ENCODE measurements at places on chromosomes 3 and 15.

DNA sequence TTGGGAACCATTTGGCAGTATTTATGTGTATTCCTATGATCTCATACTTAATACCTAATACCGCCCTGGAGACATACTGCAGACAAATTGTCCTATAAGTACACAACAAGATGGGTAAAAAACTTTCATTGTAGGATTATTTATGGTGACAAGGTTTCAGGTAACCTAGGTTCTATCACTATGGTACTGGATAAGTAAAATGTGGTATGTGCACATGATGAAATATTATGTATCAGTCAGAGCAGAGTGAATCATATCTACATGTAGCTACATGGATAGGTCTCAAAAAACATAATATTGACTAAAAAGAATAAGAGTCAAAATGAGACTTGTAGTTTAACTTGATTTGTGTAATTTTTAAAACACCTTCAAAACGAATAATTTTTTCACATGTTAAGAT is 147.8 kb downstream of the LEKR1 start:
- no peak for DNase-seq

GRCh38 chr15:72991026-72991425 is 61.2 kb upstream of the NEO1 start:
- DNase-seq = peak; percentile 10

GRCh38 chr3:24100696-24101402 is 155.8 kb downstream of the NR1D2 start:
- no peak for DNase-seq

GRCh38 chr3:17469520-17469919 is 272.9 kb downstream of the TBC1D5 start:
- peak; percentile 8 for DNase-seq

- DNase-seq = no peak
Observed at GRCh38 chr3:141379250-141379966, 11.1 kb downstream of the ZBTB38 start.

GRCh38 chr15:79314811-79315210 is 3.9 kb downstream of the TMED3 start:
- DNase-seq = no peak

GRCh38 chr3:195900436-195901355 is 7.7 kb downstream of the TNK2 start:
- peak; percentile 83 for DNase-seq

DNA sequence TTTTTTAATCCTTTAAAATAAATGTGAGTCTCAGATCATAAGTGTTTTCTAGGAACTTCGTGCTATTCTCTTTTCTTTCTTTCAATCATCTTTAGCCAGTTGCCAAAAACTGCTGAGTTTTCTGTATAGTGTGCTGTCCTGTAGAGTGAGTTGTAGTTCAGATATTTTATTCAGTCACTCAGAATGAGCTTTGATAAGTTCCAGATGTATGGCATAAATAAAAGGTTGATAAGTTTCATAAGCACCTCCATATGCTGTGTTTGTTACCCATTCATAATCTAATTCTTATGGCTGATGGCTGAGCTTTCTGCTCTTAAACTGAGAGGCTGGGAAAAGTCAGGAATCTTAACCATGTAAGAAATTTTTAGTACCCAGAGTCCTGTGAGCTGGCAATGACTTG is 59.3 kb upstream of the COL6A6 start:
- DNase-seq = no peak

DNA sequence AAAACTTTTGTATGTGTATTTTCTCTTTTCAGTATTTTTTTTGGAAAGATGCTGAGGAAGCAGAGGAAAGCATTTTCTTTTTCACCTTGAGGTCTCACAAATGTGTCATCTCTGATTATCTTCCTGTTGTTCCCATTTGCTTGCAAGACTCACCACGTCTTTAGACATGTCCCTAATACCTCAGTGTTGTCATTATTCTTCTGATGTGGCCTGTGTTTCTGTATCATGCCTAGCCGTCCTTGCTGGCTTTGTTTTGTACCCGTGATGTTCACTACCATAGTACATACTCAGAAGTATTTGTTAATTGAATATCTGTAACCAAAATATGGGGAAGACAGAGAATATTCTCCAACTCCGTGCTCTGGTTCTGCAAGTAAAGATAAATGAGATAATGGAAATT is 5.0 kb upstream of the P2RY14 start:
- DNase-seq = no peak

- DNase-seq = no peak
Observed at GRCh38 chr15:98525661-98526001, 122.7 kb upstream of the IGF1R start.

GRCh38 chr3:42273361-42273760 is 7.4 kb upstream of the CCK start:
- no peak for DNase-seq

GRCh38 chr3:122315619-122316018 is 9.4 kb upstream of the CSTA start:
- DNase-seq = no peak

DNA sequence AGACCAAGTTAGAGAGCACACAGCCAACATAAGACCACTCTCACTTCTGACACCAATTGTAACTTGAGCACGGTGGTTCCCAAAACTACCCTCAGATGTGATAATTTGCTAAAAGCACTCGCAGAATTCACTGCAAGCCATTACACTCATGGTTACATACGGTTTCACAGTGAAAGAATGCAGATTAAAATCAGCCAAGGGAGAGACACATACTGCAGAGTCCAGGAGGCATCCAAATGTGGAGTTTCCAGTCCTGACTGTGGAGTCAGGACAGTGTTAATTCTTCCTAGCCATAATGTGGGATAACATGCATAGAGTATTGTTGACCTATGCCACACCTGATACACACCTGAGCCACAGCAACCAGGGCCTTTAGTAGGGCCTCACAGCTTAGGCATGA is 956.4 kb downstream of the NTRK3 start:
- no peak for DNase-seq

DNA sequence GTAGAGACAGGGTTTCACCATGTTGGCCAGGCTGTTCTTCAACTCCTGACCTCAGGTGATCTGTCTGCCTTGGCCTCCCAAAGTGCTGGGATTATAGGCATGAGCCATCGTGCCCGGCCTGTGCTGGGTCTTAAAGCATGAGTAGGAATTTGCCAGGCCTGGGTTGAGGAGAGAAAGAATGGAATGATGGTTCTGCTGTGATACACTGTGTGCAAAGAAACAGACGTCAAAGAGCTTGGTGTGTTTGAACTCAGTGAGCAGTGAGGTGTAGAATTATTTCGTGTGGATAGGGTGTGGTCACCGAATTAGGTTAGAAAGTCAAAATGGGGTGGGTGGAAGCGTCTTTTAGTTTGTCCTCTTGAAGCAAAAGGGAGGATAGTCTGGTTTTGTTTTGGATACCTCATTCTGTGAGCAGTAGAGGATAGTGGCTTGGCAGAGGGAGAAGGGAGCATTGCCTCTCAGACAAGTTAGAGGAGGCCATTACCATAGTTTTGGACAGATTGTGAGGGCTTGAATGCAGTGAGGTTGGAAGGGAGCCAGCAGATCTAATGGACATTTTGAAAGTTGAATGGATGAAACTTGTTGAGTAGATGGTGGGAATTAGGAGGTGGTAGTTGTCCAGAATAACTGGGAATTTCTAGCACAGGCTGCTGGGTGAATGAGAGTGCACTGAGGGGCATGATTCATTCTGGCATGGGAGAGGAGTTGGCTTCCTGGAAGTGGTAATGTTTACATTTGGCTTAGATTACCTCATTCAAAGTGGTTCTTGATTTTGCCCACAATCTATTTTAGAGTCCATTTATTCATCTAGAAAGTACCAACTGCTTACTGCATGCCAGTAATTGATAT is 27.2 kb downstream of the AKAP13 start:
- DNase-seq = peak; percentile 90

GRCh38 chr15:66226736-66227135 is 26.8 kb downstream of the MEGF11 start:
- no peak for DNase-seq

- DNase-seq = no peak
Observed at GRCh38 chr3:154275292-154275691, 49.0 kb downstream of the DHX36 start.

GRCh38 chr3:20190991-20191390 is 5.0 kb upstream of the SGO1 start:
- DNase-seq = no peak

GRCh38 chr3:13579063-13579462 is 30.1 kb downstream of the FBLN2 start:
- peak; percentile 29 for DNase-seq

DNA sequence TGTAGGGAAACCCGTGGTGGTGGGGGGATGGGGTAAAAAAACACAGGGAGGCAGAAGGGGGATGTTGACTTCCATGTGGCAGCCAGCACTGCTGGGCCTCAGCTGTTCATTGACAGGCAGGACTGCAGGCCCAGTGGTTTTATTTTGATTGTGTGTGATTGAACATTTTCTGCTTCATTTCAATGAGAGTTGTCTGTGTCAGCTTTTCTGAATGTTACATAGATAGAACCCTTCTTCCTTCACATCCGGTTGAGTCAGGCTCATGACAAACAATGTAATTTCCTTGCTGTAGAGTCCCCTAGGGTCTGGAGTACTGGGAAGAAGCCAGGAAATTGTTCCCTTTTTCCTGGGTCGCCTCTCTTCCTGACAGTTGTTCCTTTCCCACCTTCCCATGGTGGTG is 8.2 kb upstream of the RPP25 start:
- DNase-seq = peak; percentile 39

GRCh38 chr3:171086914-171087313 is 60.4 kb upstream of the SLC2A2 start:
- DNase-seq = no peak

GRCh38 chr3:126058666-126059065 is 25.3 kb downstream of the SLC41A3 start:
- DNase-seq = no peak

DNA sequence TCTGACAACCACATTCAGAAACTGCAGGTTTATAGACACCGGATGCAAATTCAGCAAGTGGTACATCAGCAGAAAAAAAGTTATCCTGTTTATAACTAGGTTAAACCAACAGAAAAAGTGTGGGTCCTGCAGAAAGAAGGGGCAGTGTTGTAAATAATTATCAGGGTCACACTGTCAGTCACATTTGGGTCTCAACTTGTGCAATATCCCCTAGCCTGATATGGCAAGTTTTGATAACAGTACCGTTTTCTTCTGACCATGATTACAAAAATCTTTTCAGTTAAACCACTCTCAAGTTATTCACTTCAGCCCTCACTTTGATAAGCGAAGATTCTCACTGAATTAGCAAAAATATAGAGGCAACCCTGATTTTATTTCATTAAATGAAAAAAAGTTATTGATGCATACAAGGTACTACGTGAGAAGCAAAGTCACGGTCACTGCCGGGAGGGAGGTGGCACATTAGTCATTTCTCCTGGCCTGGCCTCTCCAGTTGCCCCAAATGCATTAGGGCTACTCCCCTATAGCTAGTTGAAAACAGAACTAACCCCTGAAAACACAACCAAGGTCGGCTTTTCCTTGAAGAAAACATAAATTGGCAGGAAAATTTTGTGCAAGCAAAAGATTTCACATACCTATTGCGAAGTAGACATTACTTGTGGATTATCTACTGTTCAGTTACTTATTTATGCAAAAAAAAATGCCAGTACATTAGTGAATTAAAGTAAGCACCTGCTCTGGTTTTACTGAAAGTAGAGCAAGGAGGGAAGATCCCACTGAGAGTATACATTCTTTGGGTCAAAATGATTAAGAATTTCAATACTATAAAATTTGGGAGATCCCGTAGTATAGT is 28.6 kb downstream of the IL5RA start:
- no peak for DNase-seq

GRCh38 chr3:171959532-171960089 is 79.8 kb upstream of the FNDC3B start:
- DNase-seq = no peak

- no peak for DNase-seq
Observed at GRCh38 chr3:143809121-143809621, 39.1 kb downstream of the SLC9A9 start.

- DNase-seq = no peak
Observed at GRCh38 chr3:13771496-13771895, 108.4 kb downstream of the WNT7A start.

DNA sequence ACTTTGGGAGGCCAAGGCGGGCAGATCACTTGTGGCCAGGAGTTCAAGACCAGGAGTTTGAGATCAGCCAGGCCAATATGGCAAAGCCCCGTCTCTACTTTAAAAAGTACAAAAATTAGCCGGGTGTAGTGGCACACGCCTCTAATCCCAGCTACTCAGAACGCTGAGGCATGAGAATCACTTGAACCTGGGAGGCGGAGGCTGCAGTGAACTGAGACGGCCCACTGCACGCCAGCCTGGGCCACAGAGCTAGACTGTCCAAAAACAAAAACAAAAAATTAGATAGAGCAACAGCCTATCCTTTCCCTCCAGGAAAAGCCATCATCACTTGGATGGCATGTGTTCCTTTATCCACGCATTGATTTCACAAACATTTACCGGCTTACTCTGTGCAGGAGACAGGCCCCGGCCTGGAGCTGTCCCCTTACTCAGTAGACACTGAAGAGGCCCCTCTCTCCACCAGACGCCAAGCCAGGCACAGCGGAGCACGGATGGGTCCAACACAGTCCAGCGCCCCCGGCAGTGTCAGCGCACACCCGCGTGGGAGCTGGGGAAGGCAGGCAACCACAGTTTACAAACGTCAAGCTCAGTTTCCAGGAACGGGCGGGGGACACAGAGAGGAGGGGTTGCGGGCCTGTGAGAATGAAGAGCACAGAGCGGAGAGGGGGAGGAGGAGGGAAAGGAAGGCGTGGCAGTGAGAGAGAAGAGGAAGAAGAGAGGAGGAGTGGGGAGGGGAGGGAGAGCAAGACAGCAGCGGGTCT is 3.1 kb downstream of the GP5 start:
- DNase-seq = no peak

DNA sequence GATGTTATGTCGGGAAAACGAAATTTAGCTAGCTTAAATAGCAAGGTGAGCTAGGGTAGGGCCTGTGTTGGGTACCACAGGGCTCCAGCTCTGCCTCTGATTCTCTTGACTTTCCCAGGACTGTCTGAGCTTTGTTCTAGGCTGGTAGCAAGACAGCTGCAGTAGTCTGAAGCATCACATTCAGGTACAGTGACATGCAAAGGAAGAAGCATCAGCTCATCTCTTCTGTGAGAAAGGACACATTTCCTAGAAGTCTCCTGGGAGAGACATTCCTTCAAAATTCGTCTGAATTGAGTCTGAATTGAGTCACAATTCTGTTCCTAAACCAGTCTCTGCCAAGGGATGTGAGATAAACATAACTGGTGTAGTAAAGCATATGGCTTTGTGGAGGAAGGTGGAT is 8.5 kb upstream of the UBXN7 start:
- DNase-seq = no peak

All from MCF 10A (cell line).